ENCODE measurements at places on chromosomes 6 and 20. TPM values are rescaled to one million over a fixed set of nuclear protein-coding genes. Genes with fewer than 3 reads are reported as not detected.
A peak's percentile ranks its signal among the peaks of the same experiment; 100 is the strongest.

- DNase-seq = peak; percentile 87
These were observed at the start of the genes PGM3 and RWDD2A for GRCh38 chr6:83192871-83193746. Gene PGM3 (minus strand): TSS chr6:83193265. CDS start chr6:83191012, 2,253 bp downstream. Gene RWDD2A (plus strand): TSS chr6:83193357. CDS start chr6:83194452, 1,095 bp downstream.

MMP24 gene
- total RNA-seq = 7.2 TPM

DACT2 gene
- 4.9 TPM for total RNA-seq

DNA sequence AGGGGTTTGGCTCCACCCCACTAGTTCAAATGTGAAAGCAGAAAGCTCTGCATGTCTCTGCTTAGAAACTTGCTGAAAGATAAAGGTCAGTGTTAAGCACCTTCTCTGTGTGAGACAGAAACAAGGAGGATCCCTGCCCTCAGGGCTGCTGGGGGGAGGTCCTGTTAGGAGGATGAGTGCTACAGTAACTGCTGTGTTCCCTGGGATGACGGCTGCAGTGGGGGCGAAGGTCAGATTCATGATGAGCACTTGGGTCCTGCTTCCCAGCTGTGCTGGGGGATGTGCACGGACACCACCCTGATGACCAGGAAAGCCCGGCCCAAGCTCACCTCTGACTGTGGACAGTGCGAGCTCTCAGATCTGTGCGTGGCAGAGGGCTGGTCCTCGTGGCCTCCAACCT, 252.6 kb downstream of the DLL1 start:
- no peak for DNase-seq

DNA sequence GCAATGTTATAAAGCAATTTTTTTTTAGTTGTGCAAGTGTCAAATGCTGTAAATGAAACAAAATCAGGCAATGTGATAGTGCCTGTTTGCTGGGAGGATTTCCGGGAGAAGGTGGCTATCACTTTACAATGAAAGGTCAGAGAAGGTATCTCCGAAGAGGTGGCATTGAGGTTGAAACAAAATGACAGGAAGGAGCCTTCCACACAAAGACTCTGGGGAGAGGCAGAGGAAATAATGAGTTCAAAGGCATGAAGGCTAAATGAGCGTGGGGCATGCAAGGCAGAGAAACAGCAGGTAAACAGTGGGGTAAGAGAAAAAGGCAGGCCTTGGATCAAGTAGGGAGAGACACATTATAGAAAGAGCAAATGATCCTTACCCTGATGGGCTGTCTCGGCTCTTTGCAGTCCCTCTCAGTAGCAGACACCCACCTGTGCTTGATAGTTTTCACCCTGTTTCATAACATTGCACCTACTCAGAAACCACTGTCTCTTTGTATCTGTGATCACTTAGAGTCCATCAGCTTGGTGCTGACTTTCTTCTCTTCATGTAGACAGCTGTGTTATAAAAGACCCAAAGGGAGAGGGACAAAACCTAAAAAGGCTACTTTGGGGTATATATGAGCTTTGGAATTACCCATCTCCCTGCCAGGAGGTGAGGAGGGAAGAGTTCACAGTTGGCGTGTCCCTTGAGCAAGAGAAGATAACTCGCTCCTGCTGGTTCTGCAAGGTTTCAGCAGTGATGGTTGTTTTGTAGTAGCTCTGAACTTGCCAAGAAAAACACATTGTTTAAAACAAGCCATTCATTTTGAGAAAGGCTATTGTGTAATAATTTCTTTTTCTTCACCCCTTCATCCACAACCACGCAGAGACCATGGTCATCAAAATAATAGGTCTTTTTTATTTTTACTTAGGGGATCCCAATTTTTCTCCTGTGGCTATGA, 22.3 kb downstream of the NRN1 start:
- DNase-seq = no peak

- no peak for DNase-seq
These were observed 21.9 kb downstream of the TOP1 start for GRCh38 chr20:41050361-41051008.

LY86 gene
- total RNA-seq = 0.16 TPM

TINAG gene
- total RNA-seq = not detected
